Tibial nerve (tissue), 4 donors: ENCODE measurements at places on chromosomes 5 and 9.
A peak's percentile ranks its signal among the peaks of the same experiment; 100 is the strongest.

DNA sequence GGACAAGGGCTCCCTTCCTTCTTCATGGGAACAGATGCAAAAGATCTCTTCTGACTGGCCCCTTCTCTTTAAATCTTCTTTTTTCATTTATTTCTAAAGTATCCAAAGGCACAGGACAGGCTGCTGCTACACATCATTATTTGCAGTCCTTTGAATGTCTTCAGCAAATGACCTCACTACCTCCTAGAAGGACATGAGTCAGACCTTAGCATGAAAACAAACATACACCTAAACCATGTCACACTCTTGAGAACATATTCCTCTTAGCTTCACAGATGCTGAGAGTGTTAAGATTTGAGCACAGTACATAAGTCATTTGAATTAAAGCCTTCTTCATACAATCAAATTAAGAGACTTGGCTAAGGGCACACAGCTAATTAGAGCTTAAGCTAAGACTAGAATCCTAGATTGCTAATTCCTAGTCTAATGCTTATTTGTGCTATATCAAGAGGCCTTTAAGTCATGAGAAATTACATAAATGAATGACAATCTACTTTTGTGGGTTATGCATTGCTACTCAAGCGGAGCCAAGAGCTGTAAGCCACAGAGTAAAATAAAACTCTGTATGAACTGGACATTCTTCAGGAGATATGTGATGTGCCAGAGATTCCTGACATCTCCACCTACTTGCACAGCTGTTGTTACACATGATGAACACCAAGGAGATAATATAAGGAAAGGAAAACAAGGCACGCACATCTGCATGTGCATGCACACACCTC is 109.1 kb upstream of the PTGER4 start:
- DNase-seq, result no peak

DNA sequence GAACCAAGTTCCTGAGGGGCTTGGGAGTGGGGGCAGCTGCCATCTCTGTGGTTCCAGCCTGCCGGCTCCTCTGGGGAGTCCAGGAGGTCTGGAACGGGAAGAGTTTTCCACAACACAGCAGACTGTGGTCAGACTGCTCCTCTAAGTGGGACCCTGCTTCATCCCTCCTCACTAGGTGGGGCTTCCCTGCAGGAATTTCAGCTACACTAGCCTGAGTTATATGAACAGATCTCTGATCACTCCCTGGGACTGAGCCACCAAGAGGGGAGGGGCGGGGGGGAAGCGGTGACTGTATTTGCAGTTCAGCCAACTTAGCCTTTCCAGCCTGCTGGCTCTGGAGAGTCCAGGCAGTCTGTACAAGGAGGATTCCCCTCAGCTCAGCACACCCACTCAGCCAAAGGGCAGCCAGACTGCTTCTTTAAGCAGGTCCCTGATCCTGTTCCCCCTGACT is 19.4 kb downstream of the DTWD2 start:
- no peak for DNase-seq

DNA sequence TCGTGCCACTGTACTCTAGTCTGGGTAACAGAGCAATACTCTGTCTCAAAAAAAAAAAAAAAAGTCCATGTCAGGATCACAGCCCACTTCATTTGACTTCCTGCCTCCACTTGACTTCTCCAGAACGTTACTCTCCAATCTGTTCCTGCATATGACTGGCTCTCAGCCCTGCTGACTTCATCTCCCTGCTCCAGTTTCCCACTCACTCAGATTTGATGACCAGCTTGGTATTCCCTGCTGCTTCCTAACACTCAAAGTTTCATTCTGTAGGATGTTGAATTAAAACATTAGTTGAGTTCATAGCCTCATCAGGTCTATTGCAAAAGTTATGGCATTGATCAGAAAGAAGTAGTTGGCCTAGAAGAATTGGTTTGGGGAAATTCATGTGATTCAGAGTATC is 52.3 kb downstream of the UGCG start:
- DNase-seq, result no peak

DNA sequence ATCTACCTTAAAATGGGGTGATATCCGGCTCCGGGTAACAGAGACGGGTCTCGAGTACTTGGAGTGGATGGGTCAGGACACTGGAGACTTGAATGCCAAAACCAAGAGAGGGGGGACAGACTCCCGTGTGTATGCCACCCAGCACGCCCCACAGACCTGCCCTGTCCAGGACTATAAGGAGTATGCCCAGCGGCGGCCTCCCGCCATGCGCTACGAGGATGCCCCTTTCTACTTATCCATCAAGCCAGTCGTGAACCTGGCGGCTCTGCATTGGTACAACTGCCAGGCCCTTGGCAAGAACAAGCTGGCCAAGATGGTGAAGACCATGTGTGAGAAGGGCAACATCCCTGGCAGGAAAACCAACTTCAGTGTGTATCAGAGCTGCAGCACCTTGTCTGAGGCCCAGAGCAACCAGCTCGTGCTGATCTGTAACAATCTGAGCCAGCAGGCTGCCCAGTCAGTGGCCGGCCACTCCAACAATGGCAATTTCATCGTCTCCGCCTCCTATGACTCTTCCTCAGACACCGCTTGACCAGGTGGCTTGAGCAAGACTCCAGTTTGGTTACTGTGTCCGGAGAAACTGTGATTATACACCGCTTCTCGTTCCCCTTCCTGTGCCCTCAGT is 99.4 kb downstream of the INIP start:
- no peak for DNase-seq

GRCh38 chr5:36478646-36479317 is 127.6 kb upstream of the SLC1A3 start:
- DNase-seq, result no peak

DNA sequence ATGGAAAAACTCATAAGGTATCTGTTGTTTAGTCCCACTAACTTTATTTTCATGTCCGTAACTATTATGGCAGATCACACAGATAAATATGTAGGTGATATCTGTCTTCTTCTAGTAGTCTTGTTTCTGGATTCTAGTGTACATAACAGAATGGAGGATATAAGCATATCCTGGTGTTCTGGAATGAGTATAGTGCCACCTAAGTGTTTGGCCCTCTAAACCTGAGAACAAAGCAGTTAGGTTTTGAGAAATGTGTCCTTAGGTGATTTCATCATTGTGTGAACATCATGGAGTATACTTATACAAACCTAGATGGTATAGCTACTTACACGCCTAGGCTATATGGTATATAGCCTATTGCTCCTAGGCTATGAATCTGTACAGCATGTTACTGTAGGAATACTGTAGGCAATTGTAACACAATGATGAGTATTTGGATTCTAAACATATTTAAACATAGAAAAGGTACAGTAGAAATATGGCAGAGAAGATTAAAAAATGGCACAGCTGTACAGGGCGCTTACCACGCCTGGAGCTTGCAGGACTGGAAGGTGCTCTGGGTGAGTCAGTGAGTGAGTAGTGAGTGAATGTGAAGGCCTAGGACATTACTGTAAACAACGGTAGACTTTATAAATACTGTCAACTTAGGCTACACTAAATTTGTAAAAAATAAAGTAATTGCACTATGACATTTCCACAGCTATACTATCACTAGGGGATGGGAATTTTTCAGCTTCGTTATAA is 150.3 kb upstream of the SLC24A2 start:
- no peak for DNase-seq

- peak; percentile 74 for DNase-seq
Measured at GRCh38 chr9:130243015-130243881, 22.3 kb upstream of the HMCN2 start.

- no peak for DNase-seq
Measured at GRCh38 chr5:59317774-59318205, 575.7 kb downstream of the PDE4D start.

DNA sequence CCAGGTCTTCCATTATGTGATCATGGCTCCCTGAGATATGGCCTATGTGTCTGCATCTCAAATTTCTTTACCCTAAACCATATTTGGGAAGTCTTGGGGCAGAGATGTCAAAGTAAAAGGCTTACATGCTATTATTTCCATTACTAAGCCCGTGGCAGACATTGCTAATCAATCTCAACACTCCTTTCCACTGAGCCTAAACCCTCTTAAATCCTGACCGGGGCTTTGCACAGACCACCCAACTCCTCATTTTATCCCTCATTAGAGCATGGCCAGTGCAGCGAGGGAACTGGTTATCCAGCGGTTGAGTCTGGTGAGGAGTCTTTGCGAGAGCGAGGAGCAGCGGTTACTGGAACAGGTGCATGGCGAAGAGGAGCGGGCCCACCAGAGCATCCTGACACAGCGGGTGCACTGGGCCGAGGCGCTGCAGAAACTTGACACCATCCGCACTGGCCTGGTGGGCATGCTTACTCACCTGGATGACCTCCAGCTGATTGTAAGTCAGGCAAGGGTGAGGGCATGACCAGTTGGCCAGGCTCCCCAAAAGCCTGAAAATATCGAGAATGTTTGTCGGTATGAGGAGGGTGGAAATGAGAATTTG is 11.0 kb downstream of the BSPRY start:
- no peak for DNase-seq

GRCh38 chr9:107735821-107736220 is 246.3 kb upstream of the KLF4 start:
- DNase-seq, result no peak

GRCh38 chr5:15936505-15937245 is 242.9 kb downstream of the MARCHF11 start:
- DNase-seq, result no peak

GRCh38 chr5:158502686-158503085 is 597.0 kb downstream of the EBF1 start:
- no peak for DNase-seq

GRCh38 chr5:138716456-138716924 is 36.7 kb upstream of the CTNNA1 start:
- no peak for DNase-seq

DNA sequence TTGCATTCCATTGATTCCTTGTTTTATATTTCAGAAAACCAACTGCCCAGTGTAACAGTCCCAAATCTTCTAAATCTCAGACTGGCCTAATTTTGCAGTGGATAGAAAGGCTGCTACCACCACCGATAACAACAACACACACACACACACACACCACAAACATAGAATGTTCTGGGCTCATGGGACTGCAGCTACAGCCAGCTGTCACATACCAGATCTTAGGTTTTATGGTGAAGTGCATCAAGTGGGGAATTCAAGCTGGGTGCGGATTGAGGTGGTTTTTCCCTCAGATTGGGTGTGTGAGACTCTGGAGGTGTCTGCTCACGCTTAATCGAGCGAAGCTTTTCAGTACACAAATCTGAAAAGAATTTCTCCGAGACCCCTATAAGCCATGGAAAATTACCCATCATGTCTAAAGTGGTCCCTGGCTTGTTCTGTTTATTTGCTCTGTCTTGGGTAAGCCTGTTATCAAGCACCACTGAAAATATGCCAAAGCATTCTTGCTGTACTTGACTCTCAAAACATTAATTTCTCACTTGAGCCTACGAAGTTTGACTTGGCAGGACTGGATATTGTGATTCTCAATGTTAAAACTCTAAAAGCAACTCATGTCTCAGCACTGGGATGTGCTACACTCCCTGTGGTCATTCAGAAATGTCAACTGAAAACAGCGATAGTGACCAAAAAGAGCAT is 71.1 kb downstream of the ALDH7A1 start:
- DNase-seq, result no peak

- no peak for DNase-seq
Measured at GRCh38 chr9:32723789-32724325, 59.5 kb upstream of the TMEM215 start.

GRCh38 chr5:88688156-88688983 is 194.6 kb downstream of the MEF2C start:
- DNase-seq, result no peak

- no peak for DNase-seq
Measured at GRCh38 chr5:73370640-73371583, 77.7 kb downstream of the FOXD1 start.

- DNase-seq, result no peak
Measured at GRCh38 chr5:174501461-174502069, 222.8 kb upstream of the MSX2 start.

GRCh38 chr5:179720222-179720621 is 12.4 kb upstream of the MAML1 start:
- no peak for DNase-seq

GRCh38 chr9:32928912-32929311 is 72.5 kb downstream of the APTX start:
- no peak for DNase-seq

DNA sequence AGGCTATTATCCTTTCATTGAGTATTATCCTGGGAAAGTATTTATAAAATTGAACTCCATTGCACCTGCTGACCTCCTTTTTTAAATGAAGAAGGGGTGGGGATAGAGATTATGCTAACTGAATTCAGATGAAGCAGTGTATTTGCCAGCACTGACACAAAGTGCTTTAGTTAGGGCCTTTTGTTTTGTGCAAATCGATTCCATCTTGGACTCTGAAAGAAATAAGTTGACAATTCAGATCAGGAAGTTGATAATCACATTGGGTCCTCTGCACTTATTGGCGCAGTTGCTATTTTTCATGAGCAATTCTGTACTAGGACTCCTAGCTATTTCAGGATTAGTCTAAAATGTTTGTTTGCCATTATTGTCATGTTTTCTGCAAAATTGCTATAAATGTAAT is 101.6 kb upstream of the FSD1L start:
- DNase-seq, result no peak

DNA sequence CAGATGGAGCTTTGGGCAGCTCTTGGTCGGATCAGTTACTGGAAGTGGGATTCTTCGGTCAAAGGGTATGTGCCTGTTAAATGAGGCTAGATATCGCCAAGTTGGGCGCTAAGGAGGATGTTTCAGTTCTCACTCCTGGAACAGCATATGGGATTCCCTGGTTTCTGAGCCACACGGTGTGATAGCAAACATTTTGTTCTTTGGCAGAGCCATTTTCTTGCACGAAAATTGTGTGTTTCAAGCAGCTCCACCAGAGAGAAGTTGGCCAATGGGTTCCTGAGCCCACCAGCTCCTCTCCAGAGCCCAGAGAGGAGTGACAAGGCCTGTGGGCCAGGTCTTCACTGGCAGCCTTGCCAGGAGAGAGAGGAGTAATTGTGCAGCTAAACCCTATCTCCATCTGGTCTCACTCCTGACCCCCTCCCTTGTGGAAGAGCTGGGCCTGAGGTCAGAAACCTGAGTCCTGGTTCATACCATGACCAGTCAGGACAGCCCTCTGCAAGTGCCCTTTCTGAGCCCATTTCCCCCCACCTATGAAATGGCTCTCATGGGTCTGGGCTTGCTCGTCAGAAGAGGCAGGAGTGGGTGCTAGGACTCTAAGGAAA is 10.7 kb upstream of the SLC6A7 start:
- DNase-seq, result no peak

- no peak for DNase-seq
Measured at GRCh38 chr5:29995154-29995553, 1198.3 kb upstream of the CDH6 start.

- DNase-seq, result no peak
Measured at GRCh38 chr5:140602147-140602546, 30.8 kb downstream of the CD14 start.

DNA sequence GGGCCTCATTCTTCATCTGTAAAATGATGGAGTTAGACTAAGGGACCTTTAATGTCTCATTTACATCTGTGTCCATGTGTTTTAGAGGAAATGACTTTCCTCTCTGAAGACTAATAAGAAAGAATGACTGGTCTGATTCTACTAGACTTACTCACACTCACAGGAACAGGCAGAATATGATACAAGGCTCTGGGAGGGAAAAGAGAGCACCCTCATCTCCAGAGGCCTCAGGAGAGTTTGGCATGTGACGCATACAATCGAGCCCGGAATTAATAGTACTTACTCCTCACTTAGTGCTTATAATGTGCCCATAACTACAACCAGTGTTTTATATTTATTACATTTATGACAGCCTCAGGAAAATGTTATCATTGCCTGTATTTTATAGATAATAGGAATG is 608.7 kb downstream of the KCTD16 start:
- DNase-seq, result no peak

- DNase-seq, result peak; percentile 13
Measured at GRCh38 chr9:8718121-8718725, 918.6 kb upstream of the DMAC1 start.
